SHP77 treated with DMSO at 0.1 percent for 48 hours (cell line): ENCODE measurements at places on chromosomes 11 and 22.

- DNase-seq = no peak
Measured at GRCh38 chr22:30436196-30436595, 10.6 kb downstream of the MTFP1 start.

GRCh38 chr22:45082795-45083194 lies 73.0 kb upstream of the PHF21B start:
- DNase-seq = no peak

GRCh38 chr11:20337526-20338154 lies 25.9 kb upstream of the HTATIP2 start:
- peak; percentile 20 for DNase-seq

DNA sequence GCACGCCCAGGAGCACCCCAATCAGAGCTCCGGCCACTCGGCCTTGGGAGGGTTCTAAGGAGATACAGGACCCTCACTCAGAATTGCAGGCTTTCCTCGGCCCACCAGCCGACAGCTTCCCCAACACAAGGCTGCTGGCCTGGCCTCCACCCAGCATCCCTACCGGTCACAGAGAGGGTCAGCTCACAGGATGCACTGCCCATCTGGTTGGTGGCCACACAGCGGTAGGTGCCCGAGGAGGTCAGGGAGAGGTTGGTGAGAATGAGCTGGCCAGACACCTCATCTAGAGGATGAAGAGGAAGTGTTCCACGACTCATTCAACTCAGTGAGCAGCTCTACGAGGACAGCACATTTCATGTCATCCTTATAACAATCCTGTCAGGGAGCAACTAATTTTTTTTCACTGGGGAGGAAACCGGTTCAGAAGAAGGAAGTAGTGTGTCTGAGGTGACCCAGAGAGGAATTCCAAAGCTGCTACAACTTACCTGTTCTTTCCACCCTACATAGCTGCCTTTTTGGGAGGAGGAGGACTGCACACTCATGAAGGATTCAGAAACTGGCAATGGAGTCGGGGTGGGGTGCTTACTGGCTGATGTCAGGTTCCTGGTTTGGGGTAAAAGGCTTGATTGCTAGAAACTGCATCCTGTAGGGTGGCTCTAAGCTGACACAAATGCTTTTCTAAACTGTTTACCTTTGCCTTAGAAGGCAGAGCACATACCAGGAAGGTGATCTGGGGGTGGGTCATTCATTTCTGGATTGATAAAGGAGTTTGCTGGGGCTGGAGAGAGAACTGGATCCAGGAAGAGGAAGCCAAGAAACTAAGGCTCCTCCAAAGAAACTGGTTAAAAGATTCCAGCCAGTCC lies 3.3 kb downstream of the VSIG2 start:
- DNase-seq = no peak

- DNase-seq = no peak
Measured at GRCh38 chr11:47577460-47578041, 1.2 kb downstream of the KBTBD4 start.

GRCh38 chr11:120261321-120261720 lies 21.4 kb downstream of the POU2F3 start:
- no peak for DNase-seq

DNA sequence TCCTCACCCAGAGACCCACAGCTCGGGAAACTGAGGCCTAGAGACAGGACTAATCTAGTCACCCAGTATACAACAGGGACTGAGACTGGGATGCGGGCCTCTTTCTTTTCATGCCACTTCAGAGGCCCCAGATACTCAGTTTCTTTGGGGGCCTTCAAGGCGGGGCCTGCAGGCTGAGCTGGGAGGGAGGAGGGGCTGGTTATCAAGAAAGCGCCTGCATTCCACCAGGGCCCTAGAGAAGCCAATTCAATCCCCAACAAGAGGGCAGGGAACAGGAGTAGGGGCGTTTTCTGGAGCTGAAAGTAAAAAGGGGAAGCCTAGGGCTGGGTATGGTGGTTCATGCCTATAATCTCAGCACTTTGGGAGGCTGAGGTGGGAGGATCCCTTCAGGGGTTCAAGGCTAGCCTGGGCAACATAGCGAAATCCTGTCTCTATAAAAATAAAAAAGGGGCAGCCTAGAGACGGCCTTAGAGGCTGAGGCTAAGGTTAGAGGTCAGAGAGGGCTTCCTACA lies 1.6 kb downstream of the ATG2A start:
- DNase-seq = no peak
